GM12864 (cell line): ENCODE measurements at places on chromosomes 16 and 17.
A peak's percentile ranks its signal among the peaks of the same experiment; 100 is the strongest.

DNA sequence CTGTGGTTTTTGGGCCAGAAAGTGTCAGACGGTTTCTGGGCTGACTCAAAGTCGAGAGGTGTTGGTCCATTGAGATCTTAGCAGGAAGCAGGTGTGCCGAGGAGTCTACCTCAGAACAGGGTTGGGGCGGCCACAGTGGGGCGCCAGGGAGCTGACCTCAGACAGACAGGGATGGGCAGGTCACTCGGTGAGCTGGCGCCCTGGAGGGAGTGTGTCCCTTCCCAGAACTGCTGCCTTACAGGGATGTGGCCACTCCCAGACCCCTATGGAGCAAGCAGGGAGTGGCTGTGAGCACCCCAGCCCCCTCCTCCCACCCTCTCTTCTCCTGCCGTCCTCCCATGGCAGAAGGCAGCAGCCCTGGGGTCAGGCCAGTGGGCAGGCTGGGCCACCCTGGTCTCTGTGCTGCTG, 14.0 kb upstream of the DPEP1 start:
- DNase-seq = no peak

- DNase-seq = no peak
Measured at GRCh38 chr17:67274466-67274865, 29.5 kb upstream of the HELZ start.

GRCh38 chr16:10107081-10107480, 75.1 kb downstream of the GRIN2A start:
- no peak for DNase-seq

DNA sequence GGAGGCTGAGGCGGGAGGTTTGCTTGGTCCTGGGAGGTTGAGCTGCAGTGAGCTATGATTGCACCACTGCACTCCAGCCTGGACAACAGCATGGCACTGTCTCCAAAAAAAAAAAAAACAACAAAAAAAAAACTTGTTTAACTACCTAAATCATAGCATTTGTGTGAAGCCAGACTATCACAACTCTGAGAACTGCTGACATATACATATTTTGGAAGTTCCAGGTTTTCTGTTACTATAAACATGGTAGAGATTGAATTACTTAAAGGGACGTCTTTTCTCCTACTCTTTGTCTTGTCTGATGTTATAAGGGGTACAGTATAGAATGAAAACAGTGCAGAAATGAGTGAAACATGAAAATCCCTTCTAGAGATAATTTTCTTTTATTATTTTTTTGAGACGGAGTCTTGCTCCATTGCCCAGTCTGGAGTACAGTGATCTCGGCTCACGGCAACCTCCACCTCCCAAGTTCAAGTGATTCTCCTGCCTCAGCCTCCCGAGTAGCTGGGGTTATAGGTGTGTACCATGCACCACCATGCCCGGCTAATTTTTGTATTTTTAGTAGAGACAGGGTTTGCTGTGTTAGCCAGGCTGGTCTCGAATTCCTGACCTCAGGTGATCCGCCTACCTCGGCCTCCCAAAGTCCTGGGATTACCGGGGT, 18.4 kb downstream of the ABCC1 start:
- no peak for DNase-seq

- DNase-seq = no peak
Measured at GRCh38 chr16:19621445-19621844, 65.9 kb downstream of the VPS35L start.

GRCh38 chr16:74030000-74030706, 266.5 kb upstream of the PSMD7 start:
- DNase-seq = no peak

DNA sequence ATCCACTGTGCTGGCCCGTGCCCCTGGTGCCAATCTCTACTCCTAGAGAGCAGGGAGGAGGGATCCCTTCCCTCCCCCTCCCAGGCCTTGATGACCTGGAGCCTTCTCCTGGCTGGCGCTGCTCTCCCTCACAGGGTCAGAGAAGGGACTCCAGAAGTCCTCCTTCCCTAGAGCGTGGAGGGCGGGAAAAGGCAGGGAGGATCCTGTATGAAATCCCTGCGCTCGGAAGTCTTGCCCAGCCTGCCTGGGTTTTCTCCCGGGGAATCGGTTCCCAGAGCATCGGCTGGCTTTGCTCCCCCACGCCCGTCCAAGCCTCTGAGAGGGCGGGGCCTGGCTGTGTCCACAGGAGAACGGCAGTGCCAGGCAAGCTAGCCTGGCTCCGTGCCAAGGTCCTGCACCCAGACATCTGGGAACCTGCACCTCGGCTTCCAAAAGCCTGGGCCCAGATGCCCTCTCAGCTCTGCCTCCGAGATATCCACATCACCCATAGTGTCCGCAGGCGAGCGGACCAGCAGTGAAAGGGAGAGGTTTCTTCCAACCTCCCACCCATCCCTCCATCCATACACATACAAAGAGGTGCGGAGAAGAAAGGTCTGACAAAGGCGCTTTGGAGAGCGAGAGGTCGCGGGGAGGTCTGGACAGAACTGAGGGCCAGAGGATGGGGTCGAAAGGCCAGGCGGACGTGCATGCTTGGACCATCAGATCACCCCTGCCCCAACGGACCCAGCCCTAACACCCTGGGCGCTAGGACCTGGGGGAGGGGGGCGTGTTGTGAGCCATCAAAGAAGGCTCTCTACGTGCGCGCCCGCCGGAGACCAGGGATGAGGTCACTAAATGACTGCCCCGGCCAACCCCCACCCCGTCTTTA, 1.1 kb downstream of the MPP2 start:
- DNase-seq = no peak

GRCh38 chr17:10614536-10615155, 42.5 kb downstream of the MYH3 start:
- no peak for DNase-seq

- DNase-seq = no peak
Measured at GRCh38 chr16:53053967-53054669, 673 bp upstream of the CHD9 start.

GRCh38 chr17:71302721-71303549, 817.9 kb upstream of the SOX9 start:
- no peak for DNase-seq

- no peak for DNase-seq
Measured at GRCh38 chr16:84759061-84759460, 59.3 kb downstream of the USP10 start.

DNA sequence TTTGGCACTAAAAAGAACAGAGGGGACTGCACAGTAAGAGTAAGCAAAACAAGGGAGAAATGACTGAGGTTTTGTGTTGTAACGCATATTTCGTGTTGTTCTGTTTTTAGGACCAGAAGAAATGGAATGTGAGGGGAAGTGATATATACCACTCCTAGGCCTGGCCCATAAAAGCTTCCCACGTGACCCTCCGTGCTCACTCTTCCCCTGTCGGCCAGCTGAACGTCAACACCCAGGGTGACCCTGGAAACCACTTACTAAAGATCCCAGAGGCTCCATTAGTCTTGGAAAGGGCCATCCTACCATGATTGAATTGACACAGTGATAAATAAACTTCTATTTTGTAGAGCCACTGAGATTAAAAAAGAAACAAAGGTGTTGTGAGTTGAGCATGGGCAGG, 79.8 kb downstream of the HELZ start:
- DNase-seq = no peak

DNA sequence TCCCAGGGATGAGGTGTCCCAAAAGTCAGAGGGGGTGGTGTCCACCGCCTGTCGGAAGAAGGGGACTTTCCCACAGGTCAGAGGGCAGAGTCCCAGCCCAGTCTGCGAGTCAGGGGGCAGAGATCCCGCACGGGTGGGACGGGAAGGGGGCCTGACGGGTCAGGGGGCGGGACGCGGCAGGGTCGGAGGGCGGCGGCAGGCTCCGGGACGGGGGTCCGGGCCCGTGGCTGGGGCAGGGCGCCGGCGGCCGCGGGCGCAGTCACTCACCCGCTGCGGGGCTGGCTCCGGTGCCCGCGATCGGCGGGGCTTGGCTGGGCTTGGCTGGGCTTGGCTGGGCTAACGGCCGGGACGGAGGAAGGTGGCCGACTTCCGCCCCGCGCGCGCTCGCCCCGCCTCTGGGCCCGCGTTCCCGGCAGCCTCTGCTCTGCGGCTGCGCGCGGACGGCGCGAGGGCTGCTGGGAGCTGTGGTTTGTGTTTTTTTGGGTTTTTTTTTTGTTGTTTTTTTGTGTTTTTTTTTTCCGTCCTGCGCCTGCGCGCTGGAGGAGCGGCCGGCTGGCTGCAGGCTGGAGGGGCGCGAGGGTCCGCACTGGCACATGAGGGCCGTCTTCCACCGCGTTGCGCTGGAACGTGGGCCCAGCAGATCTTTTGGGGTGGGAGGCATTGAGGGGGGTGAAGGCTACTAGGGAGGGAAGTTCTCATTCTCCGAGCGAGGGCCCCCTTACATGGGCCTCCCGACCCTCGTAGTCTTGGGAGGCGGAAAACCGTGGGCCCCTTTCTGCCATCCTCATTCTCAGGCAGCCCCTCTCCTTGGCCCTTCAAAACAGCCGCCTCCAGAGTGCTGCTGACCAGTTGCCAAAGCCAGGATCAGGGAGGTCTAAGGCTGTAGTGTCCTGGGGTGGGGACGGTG, at the start of gene CANT1:
Gene CANT1 (minus strand): TSS at position 368 of the 907 bp plus-strand sequence. CDS start 12,142 bp downstream, outside the sequence.
- DNase-seq = peak; percentile 57

DNA sequence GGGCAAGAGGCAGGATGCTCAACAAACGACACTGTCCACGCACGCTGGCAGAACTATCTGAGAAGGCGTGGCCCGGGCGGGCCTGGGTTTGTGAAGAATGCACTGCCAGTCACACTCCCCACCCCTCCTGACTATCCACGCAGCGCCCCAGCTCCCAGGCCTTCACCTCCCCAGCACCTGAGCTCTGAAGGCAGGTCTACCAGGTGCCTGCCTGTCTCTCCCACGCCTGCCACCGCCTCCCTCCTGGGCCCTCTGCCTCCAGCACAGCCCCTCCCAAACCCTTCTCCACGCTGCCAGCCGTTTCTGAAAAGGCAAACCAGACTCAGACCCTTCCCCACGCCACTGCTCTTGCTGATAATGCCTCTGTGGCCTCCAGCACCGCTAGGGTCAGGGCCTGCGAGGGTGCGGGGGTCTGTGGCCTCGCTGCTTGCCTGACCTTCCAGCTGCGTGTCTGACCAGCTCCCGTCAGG, 11.6 kb downstream of the MYBBP1A start:
- no peak for DNase-seq

- DNase-seq = no peak
Measured at GRCh38 chr16:53112015-53112414, 57.2 kb downstream of the CHD9 start.

GRCh38 chr17:64443086-64443760, 5.7 kb upstream of the MILR1 start:
- DNase-seq = no peak
